Mucosa of descending colon (tissue), 3 donors: ENCODE measurements at places on chromosomes 7 and 10. TPM values are rescaled to one million over a fixed set of nuclear protein-coding genes. Genes with fewer than 3 reads are reported as not detected.
A peak's percentile ranks its signal among the peaks of the same experiment; 100 is the strongest.

DNA sequence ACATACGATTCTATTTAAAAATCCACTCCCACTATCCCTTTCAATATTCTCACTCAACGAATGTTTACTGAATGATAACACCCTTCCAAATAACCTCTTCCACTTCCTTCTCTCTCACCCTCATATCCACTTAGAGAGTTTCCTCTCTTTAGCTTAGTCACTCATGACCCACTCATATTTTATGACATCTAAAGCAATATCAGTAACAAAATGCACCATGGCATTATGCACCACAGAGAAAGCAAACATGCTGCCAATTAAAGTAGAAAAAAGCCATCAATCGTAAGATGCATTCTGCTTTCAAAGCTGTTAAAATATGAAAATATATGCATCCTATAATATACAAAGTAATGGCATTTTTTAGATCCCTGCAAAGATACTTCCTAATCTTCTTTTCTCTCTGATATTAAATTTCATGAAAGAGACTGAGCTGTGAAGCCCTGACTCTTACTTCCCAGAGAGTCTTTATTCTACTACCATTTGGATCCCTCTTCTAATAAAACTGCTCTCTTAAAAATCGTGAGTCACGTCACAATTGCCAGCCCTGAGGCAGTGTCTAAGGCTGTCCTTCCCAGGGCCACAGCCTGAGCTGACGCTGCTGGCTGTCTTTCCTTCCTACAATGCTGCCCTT is 283.0 kb upstream of the KLF6 start:
- DNase-seq, result peak; percentile 41

DNA sequence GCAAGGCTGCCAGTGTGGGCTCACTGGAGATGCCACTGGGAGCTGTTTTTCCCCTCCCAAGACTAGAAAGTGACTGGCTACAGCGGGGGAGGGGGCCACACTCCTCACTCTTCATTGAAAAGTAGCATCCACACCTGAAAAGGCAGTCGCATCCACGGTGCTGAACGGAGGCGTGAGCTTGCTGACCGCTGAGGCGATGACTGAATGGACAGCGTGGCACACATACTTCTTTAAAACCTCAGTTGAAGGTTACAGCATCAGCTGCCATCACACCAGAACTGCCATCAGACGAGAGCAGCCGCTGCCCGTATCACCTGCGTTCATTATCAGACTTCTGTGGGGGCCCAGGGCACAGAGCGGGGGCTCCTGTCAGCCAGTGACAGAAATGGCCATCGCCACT is 327.2 kb downstream of the DNAJB6 start:
- no peak for DNase-seq

- DNase-seq, result no peak
Observed at GRCh38 chr7:19665399-19666008, 43.3 kb downstream of the POLR1F start.

DNA sequence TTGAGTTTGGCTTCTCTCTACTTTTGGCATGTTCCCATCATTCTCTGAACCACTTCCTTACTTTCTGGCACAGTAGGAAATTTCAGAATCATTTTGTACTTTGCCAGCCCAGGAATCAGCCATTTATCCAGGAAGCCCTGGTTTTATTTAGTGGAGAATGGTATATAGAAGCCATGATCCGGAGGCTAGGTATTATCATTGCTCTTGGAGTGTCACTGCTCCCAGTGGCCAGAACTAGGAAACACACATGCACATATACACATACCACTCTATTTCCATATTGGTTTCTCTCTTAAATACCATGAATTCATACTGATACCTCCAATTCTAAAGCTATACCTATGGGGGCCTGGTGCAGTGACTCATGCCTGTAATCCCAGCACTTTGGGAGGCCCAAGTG is 36.3 kb downstream of the SUFU start:
- no peak for DNase-seq

- DNase-seq, result no peak
Observed at GRCh38 chr7:132956556-132956955, 125.3 kb downstream of the CHCHD3 start.

GRCh38 chr7:136551618-136552017 is 316.8 kb upstream of the CHRM2 start:
- no peak for DNase-seq

GRCh38 chr7:118870187-118870586 is 645.7 kb downstream of the ANKRD7 start:
- DNase-seq, result no peak

GRCh38 chr10:73992899-73993788 is 4.8 kb upstream of the VCL start:
- no peak for DNase-seq

- DNase-seq, result peak; percentile 82
Observed at GRCh38 chr7:47571331-47572093, 10.4 kb downstream of the TNS3 start.

GRCh38 chr10:32259551-32259950 is 87.4 kb downstream of the EPC1 start:
- DNase-seq, result no peak

GRCh38 chr7:28301148-28301641 is 111.1 kb upstream of the CREB5 start:
- DNase-seq, result no peak

DNA sequence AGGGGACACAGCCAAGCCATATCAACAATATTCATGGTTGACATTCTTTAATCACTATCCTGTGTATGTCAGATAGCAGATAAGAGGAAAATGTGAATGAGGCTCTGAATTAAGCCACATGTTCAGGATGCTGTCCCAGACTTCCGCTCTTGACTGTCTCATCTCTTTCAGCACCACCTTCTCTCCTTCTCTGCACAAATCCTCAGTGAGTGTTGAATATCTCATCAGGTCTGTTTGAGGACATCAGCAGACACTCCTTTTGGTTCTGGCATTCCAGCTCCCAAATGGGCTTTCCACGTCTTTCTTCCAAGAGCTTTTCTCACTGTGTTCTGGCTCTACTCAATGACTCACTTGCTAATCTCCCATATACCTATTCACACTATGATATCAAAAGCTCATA is 321.7 kb downstream of the GALNT17 start:
- DNase-seq, result no peak

DNA sequence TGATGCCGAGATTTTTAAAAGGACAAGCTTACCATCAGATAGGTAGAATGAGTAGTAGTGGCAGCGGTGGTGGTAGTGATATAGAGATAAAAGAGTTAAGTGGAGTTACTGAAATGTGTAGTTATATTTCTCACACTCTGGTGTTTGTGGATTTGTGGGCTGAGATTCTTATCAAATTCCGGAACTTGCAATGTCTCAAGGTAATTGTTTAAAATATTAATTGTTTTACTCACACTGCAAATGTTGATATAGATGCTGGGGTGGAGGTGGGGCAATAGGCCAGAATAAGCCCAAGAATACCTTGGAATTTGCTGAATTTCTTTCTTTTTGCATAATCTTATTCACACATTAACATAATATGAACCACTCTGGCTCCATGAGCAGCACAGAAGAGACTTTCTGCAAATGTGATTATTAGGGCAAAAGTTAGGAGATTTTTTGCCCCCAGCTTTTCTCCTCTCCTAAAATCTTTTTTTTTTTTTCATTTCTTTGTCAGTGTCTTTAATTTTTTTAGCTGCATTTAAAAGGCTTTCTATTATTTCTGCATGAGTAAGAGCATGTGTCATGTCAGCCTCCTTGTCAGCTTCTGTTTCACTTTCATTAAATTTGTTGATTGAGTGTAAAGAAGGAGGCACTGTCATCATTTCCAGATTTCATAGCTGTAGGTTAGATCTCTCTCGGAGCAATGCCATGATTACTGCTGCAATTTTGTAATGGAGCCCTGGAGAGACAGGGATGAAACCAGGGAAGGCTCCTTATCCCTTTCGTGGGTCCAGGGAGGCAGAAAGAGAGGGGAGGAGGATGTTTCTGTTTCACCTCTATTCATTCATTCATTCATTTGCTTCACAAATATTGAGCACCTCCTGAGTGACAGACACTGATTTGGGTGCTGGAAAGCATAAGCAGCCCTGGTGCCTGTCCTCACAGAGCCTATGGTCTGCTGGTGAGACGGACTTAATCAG is 13.1 kb upstream of the SGMS1 start:
- DNase-seq, result no peak

DNA sequence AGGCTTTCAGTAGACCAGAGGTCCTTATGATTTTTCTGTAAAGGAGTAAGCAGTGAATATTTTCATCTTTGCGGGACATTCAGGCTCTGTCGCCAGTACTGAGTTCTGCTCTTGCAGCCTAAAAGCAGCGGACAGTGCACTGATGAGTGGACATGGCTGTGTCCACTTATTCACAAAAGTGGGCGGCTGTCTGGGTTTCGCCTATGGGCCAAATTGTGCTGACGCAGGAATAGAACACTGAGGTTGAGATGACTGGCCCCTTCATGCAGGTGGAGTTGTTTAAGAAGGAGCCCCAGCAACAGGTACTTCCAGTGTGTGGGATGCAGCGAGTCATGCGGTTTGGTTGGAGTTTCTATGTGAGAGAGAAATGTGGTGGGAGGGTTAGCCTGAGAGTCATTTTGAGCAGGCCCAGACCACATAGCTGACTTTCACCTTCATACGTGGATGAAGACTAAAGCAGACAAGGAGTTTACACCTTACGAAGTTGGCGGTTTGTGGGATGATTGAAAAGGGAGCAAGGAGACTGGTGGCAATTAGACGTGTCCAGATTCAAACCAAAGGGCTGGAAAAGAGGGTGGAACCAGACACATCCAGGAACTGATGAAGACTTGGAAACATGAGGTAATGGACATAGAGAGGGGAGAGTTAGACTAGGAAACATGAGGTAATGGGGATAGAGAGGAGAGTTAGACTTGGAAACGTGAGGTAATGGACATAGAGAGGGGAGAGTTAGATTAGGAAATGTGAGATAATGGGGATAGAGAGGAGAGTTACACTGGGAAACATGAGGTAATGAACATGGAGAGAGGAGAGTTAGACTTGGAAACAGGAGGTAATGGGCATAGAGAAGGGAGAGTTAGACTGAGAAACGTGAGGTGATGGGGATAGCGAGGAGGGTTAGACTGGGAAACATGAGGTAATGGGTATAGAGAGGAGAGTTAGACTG is 38.2 kb downstream of the WDR37 start:
- DNase-seq, result no peak

DNA sequence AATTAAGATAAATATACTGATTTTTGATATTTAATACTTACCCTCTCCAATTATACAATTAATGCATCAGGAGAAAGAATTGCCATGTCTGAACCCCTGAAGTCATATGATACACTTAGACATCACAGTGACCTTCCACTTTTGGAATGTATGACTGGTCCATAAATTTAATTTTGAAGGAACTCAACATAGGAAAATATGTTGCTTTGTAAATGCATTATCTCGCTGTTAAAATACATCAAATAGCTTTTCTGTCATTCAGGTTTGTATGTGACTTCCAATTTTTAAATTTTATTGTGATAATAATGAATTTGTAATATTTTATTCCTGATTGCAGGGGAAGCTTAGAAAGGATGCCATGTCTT is 631.9 kb upstream of the ANKRD30A start:
- no peak for DNase-seq

DNA sequence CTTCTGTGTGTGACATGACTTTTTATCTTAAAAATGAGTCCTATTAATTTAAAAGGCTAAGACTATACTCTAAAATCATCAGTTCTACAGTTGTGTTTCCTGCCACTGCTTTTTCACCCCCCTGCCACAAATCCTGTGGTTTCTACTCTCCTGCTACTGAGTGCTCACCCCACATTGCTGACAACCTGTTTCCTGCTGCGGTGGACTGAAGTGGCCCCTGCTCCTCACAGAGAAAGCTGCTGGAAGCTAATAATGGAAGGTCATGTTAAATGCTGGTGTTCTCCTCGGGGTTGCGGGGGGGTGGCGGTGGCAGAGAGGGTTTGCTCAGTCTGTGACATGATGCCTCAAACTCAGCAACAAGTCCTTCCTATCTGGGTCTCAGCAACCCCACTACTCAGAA is 113.2 kb upstream of the INHBA start:
- peak; percentile 2 for DNase-seq

DNA sequence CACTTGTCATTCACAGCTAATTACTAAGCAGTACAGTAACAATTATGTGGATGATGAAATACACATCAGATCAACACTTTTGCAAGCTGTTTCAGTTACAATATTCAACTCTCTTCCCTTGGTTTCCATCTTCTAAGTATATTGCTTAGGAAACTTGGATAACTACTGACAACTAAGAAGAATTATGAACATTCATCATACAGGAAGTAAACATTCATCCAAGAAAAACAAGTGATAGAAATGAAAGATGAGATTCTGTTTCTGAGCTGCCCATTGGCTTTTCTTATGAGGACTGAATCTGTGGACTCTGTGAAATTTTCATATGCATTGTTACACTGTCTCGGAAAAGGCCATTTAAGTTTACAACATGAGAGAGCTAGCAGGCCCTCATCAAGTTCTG is 240.2 kb downstream of the PRKG1 start:
- no peak for DNase-seq

- peak; percentile 16 for DNase-seq
Observed at GRCh38 chr10:1654811-1655356, 82.4 kb downstream of the ADARB2 start.

- no peak for DNase-seq
Observed at GRCh38 chr10:6384031-6384430, 181.3 kb downstream of the PFKFB3 start.

DNA sequence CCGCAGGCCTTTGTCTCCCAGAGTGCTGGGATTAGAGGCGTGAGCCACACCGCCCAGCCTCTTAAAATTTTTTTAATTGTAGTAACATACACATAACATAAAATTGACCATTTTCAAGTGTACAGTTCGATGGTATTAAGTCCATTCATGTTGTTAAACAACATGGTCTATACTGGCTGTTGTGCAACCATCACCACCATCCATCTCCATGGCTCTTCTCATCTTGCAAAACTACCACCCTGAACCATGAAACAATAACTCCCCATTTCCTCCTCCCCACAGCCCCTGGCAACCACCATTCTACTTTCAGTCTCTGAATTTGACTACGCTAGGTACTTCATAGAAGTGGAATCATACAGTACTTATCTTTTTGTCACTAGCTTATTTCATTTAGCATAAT is 7.9 kb upstream of the ZFYVE27 start:
- DNase-seq, result no peak

GRCh38 chr7:70432567-70433001 is 699.4 kb upstream of the GALNT17 start:
- DNase-seq, result no peak

EBLN1 gene
- total RNA-seq, result not detected

CXCL12 gene
- total RNA-seq, result 51.3 TPM

PSMA2 gene
- total RNA-seq, result 73.1 TPM

CALHM3 gene
- not detected for total RNA-seq

WNT16 gene
- not detected for total RNA-seq

CFAP43 gene
- 0.32 TPM for total RNA-seq

SPDYE11 gene
- total RNA-seq, result not detected

CHN2 gene
- 41.5 TPM for total RNA-seq

RBP3 gene
- total RNA-seq, result not detected

OLAH gene
- total RNA-seq, result 0.16 TPM

AGR2 gene
- 861 TPM for total RNA-seq

PNLIPRP1 gene
- total RNA-seq, result not detected

MUC12 gene
- total RNA-seq, result 814 TPM

ATP6V0E2 gene
- total RNA-seq, result 12.7 TPM

RPP30 gene
- total RNA-seq, result 25.1 TPM

PNLIPRP2 gene
- total RNA-seq, result 2.8 TPM

MIOS gene
- total RNA-seq, result 21.2 TPM
